Thymus (tissue), 14 donors: ENCODE measurements at places on chromosomes 7 and 10. TPM values are rescaled to one million over a fixed set of nuclear protein-coding genes. Genes with fewer than 3 reads are reported as not detected.

- no peak for DNase-seq
Measured at GRCh38 chr10:76544789-76545188, 1092.8 kb downstream of the KCNMA1 start.

DNA sequence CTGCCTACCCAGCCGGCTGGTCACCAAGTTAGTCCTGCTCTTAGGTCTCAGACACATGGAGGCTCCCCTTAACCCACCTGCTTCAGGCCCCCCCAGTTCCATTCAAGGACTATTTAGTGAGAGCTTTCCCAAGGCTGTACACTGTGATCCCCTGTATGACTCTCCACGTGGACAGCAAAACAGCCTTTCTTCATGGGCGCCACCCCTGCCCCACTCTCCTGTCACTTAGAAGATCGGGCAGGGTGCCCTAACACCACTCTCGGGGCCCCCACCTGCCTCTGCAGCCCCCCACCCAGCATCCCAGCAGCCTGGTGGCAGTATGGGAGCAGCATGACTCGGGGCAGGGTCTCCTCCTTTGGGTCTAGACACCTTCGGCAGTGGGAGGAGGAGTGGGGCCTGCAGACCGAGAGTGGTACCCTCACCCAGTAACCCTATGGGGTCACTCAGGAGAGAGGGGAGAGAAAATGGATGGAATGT, 116.6 kb downstream of the PTPN20 start:
- no peak for DNase-seq

PITX3 gene
- total RNA-seq, result 0.05 TPM

DNA sequence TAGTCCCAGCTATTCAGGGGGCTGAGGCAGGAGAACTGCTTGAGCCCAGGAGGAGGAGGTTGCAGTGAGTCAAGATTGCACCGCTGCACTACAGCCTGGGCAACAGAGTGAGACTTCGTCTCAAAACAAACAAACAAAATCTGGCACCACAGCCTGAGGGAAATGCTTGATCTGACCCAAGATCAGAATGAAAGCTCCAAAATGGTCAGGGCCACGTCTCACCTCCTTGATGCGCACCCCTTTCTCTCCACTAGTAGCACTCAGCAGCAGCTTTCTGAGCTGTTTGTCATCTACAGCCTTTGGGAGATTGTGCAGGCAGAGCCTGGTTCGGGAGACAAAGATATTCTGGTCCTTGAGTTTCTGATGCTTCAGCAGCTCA, 22.7 kb downstream of the RBM28 start:
- DNase-seq, result no peak

DNA sequence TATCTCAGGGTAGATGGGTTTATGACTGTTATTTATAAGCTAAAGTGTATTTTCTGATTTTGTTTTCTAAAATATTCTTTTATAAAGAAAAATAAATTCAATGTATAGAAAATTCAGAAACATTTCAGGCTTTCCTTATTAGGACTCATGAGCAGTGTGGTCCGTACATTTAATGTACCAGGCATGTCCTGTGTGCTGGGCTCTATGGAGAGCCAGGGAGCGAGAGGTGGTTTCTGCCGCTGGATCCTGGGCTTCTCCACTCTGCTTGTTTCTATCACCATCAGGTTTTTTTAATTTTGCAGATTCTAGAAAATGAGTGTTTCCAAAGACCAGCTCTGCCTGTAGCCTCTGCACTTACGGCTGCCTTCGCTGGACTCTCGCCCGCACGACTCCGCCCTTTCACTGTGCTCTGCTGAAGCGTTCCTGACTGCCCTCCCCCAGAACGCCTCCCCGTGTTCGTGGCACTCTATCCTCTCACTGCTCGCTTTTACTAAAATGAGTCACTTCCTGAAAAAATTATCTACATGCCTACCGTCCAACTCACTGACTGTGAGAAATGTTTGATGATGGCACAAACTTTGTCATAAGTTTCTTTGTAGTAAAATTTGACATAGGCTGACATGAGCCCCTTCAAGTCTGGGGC, 188.5 kb downstream of the ZMYND11 start:
- no peak for DNase-seq

DNA sequence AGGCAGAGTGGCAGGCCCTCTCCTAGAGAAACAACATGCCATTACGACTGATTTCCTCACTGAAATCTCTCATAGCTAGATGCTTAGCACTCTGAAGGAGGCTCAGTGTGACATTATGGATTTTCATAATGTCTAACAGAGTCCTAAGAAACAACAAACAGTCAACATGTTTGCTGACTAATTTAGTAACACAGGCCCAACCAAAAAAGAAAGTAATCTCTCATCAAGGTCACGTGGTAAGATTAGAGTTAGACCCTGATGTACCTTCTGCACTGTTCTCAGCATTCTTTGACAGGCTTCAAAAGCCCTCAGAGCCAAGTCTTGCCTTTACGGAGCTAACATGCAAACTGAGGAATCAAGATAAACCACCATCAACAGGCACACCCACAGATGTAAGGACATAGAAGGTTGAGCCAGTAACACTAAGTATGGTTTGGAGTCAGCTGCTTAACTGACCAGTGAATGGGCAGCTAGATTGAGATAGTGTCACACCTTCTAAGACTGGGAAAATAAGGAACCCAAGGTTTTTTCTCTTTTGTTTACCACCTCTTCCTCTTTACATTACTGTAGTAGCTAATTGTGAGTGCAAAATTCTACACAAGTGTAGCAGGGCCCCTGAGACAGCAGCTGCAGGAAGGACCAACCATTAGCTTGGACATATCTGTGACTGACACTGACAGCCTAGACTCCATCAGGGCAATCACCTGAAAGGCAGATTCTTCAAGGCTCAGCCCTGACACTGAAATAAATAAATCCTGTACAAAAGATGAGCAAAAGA, 15.3 kb upstream of the KCNIP2 start:
- DNase-seq, result no peak

GRCh38 chr7:98826387-98826786, 43.4 kb downstream of the TMEM130 start:
- DNase-seq, result no peak

OR13A1 gene
- total RNA-seq, result 0.28 TPM

DNA sequence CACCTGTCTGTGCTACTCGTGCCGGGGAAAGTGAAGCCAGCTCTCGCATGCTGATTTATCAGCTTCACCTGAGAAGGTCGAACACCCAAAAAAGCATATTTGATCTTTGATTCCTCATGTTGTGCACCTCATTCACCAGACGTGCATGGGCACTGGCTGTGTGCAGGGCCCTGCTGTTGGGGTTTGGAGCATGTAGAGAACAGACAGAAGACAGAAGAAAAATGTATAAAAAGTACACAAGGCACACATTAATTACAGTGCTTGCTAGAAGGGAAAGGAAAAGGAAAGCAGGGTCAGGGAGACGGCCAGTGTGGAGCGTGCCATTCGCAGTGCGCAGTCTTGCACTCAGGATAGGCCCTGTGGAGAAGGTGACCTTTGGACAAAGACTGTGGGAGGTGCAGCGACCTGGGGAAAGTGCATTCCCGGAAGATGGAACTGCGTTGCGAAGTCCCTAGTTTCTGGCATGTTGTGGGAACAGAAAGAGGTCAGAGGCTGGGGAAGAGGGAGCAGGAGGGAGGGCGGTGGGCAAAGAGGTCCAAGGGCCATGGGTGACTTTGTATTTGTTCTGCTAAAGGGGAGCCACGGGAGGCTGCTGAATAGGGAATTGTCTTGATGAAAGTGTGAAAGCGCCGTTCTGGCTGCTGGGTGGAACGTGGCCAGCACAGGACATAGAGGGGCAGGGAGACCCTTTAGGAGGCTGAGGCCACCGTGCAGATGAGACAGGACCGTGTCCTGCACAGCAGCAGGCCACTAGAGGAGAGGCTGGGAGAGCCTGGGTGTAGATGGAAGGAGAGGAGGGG, 232.8 kb downstream of the GLRX3 start:
- DNase-seq, result no peak

GRCh38 chr10:105592468-105592867, 951.4 kb downstream of the SORCS3 start:
- no peak for DNase-seq

DNA sequence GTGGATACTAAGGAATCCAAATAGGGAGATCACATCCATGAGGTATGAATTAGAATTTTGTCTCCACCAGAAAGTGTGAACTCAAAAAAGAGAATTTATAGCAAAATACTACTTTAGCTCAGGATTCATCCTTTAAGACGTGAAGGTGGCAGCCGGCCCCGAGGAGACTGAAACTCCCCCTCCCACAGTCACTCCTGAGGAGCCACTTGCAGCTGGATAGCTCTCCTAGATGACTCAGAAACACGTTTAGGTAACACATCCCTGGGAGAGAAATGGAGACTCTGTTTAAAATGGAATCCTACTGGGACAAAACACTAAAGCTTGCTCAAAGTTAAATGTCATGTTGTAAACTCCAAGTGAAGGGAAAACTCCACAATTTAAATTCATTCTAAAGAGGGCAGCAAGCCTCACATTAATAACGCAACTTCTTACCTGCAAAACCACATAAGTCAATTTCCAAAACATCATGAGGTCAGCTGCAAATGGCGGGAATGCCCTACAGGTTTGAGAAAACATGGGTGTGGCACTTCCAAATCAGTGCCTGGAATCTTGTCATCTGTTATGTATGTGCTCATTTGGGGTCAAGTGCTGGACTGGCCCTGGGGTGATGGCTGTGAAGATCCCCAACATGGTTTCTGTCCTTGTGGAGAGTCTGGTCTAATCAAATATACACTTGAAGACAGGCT, 46.2 kb downstream of the ICA1 start:
- DNase-seq, result no peak

PSPH gene
- 14.0 TPM for total RNA-seq

- no peak for DNase-seq
Measured at GRCh38 chr7:28069807-28070206, 110.8 kb downstream of the JAZF1 start.

C10orf62 gene
- not detected for total RNA-seq

SFTPD gene
- total RNA-seq, result 0.47 TPM

SPAM1 gene
- not detected for total RNA-seq

DNA sequence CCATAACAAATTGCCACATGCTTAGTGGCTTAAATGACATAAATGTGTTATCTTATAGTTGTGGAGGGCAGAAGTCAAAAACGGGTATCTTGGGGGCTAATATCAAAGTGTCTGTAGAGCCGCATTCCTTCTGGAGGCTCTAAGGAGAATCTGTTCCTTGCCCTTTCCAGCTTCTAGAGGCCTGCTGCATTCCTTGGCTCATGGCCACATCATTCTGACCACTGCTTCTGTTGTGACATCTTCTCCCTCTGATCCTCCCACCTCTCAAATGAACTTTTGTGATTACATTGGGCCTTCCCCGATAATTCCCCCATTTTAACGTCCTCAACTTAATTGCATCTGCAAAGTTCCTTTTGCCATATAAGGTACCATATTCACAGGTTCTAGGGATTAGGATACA, 76.1 kb downstream of the CYP26A1 start:
- DNase-seq, result no peak

CDHR1 gene
- total RNA-seq, result 0.52 TPM

GRCh38 chr10:61621605-61622051, 41.1 kb upstream of the CABCOCO1 start:
- DNase-seq, result no peak

DNA sequence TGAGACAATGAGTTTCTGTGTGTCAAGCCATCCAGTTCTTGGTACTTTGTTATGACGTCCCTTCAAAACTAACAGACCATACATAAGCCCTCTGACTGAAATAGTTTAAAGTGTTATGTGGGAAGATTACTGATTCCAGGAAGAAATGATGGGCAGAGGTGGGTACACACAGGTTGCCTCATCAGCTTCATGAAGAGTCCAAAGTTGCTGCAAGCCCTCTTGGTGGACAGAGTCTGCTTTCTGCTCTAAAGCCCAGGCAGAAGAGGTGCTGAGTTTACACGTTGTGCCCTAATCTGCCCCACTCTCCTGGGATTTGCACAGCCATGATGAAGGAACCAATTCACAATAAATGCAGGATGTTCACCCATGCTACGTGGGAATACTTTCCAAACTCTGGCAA, 187.4 kb downstream of the PARD3 start:
- no peak for DNase-seq

DNA sequence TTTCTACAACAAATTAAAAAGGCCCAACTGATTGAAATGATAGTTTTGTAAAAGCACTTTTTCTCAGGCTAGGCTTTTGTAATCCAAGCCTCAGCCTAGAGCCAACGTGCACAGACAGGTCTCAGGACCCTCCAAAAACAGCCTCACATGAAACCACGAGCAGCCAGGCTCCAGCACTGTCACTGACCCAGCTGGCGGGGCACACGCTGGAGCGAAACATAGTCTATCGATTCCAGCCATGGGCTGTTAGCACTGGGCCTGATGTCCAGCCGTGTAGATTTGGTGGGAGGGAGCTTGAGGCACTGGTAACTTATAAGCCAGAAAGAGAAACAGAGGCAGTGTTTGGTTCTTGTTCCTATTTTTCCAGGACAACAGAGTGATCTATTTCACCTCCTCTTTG, 104.5 kb downstream of the EBF3 start:
- no peak for DNase-seq
